Kidney epithelial cell (primary cell): ENCODE measurements at places on chromosomes 11 and 22. TPM values are rescaled to one million over a fixed set of nuclear protein-coding genes. Genes with fewer than 3 reads are reported as not detected.

Gene NUP160
- total RNA-seq = 20.4 and 24.5 TPM in 2 replicates

GRCh38 chr11:3245071-3245470, 12.9 kb upstream of the MRGPRE start:
- no peak for DNase-seq

DNA sequence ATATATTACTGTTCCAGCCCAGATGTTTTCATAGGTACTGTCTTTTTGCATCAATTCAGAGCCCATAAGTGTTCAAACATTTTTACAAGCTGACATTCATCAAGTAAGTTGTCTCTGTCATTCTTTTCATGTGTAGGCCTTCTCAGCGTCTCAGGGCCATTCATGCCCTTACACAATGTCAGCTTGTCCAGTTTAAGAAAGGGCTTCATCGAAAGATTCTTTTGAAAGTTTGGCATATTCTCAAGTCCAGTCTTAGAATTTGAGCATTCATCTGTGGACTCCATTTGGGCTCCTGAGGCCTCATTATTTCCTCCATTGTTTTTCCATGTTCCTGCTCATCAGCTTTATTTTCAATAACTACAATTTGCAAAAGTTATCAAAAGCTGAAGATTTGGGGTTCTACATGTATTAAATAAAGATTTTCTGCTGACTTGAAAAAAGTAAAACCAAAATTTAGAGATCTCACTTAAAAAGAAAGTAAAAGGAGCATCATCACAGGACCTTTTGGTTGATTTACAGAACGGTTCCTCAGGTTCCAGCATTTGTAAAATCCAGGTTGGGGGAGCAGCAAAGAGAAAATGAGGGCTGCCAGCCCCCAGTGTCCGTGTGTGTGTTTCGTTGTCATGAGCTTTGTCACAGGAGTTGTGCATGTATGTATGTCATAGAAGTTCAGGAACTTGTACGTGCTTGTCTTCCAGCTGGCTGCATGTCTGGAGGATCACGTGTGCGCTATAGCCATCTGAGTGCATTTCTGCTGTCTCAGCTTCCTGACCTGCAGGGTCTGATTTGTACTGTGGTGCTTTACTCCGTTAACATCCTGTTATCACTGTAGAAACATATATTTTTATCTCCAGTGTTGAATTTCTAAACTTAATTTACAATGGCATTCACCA, 15.6 kb downstream of the MOV10L1 start:
- DNase-seq = no peak

GRCh38 chr11:73028611-73029010, 113.5 kb downstream of the FCHSD2 start:
- DNase-seq = no peak

Gene ADAMTS8
- not detected in 2 replicates for total RNA-seq

GRCh38 chr11:5625281-5625680, 480 bp downstream of the TRIM34 start:
- DNase-seq = no peak

Gene RASSF10
- total RNA-seq = 3.5 and 3.9 TPM in 2 replicates

Gene RTN4R
- 18.2 and 22.9 TPM in 2 replicates for total RNA-seq

- DNase-seq = no peak
Measured at GRCh38 chr11:46370253-46370652, 11.2 kb upstream of the MDK start.

DNA sequence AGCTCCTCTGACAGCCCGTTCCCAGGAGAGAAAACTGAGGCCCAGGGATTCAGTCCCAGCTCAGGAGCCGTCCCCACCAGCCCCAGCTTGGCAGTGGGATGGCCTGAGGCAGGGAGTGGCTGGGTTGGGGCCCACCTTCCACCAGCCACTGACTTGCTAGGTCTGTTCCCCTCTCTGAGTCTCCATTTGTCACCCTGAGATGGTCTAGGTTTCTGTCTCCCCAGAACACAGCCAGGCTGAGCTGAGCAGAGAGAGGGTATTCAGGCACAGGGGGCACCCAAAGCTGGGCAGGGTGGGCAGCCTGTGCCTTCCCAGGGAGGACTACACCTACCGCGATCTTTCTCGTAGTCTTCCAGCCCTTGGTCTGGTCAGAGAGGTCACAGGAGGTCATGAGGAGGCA, 95.7 kb downstream of the PDE2A start:
- DNase-seq = no peak

GRCh38 chr11:118657238-118657637, 22.2 kb downstream of the TREH start:
- DNase-seq = no peak

DNA sequence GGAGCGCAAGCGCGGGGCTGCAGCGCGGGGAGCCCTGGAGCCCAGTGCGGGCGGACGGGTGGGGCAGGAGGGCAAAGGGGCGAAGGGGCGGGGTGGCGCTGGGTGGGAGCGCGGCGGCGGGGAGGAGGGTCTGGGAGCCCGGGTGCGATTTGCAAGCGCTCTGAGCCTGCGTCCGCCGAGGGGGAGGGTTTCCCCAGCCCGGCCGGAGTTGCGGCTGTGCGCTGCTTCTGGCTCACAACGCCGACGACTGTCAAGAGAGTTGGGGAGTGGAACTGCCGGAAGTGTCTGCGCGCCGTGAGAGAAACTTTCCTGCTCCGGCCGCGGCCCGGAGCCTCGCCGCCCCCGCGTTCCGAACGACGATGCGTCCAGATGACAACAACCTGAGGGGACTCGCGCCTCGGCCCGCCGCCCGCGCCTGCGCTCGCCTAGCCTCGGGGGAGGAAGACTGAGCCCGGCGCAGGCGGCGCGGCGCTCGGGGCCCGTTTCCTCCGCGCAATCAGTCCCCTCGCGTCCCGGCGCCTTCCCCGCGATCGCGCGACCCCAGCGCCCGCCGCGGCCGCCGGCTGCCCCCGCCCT, at the start of gene ARHGAP42:
TSS of gene ARHGAP42 (plus strand) at position 235 of the 576 bp plus-strand sequence. CDS start 391 bp downstream, outside the sequence.
- DNase-seq = no peak

- DNase-seq = no peak
Measured at GRCh38 chr11:44167046-44167445, 71.6 kb downstream of the EXT2 start.

- no peak for DNase-seq
Measured at GRCh38 chr11:3914805-3915204, 59.3 kb downstream of the STIM1 start.

DNA sequence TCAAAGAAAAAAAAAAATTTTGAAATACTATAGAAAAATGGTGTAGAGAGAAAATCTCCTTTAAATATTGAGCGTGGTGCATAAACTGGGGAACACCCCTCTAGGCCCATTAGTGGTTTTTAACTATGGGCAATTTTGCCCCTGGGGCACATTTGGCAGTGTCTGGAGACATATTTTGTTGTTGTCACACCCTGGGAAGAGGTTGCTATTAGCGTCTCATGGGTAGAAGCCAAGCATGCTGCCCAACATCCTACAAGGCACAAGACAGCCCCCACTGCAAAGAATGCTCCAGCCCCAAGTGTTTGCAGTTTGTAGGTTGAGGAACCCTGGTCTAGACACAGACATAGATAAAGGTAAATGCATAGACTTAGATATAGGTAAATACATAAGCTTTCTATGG, 92.6 kb downstream of the KIAA1671 start:
- no peak for DNase-seq

Gene PIH1D2
- total RNA-seq = 0.92 and 1.4 TPM in 2 replicates

DNA sequence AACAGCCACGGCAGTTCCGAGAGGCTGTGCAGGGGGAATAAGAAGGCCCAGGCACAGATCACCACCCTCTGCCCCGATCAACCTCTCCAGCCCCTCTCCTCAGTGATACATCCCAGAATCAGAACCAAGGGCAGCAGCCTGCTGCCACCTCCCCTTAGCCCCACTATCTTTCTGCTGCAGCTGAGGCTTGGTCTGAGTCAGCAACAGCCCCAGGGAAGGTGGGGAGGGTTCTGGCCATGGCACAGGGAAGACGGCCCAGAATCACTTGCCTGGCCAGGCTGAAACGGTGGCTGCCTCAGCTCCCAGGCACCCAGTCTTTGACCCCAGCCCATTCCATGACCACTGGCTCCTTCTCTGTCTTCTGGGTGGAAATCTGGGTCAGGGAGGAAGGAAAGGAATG, 2.3 kb downstream of the CHID1 start:
- DNase-seq = no peak

DNA sequence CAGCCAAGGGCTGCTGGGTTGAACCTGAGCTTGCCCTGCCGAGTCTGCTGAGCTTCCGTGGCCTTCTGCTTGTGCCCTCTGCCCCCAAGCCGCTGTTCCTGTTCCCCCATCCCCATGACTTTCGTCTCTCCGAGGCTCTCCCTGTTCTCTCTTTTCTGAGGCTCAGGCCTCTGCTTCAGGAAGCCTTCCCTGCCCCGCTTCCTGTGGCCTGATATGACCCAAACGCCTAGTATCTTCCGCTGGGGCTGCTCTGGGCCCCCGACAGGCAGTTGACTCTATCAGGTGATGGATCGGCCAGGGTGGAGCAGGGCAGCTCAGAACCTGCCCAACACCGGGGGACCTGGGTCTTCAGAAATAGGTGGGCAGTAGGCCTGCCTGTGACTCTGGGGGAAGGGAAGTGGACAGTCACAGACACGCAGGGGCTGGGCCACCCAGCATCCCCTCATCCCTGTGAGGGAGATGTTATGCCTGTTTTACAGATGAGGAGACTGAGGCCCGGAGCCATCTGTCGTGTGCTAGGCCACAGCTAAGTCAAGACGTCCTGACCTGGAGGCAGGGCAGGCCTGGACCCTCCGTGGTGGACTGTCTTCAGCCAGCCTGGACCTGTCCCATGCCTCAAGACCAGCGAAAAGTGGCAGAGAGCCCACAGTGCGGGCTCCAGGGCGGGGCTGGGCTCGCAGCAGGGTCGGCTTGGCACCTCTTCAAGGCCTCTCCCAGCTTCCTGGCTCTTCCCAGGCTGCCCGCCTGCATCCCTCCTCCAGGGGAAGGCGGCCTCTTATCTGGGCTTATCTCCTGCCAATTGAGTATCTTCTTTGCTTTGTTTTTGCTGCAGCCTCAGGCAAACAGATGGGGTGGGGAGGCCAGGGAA, 16.2 kb downstream of the BAD start:
- no peak for DNase-seq

Gene C11orf91
- not detected in 2 replicates for total RNA-seq

DNA sequence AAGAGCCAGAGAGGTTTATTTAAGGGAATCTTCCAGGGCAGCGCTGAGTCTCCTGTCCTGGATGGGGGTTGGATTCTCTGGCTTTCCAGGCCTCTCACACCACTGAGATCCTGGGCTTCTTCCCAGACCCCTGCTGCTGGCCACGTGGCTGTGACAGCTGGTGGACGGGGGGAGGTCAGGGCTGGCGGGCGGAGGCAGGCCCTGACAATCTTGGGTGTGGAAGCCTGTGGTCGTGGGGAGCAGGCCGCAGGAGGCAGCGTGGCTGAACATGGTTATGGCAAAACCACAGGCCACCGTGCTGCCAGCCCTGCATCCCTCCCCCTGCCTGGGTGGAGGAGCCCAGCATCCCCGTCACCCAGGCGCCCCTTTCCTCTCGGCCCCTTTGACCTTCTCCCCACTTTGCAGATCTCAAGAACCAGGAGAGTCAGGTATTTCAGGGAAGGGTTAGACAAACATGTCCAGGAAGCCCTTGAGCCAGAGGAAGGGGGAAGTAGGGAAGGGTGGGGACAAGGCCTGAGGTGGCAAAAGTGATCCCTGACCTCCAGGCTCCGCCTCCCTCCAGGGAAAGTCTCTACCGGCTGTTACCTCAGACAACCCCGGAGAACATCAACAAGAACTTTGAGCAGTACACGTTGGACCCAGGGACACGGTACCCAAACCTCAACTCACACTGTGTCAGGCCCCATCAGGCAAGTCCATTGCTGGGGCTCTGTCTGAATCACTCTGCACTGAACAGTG, 111.8 kb downstream of the MICAL2 start:
- DNase-seq = no peak

DNA sequence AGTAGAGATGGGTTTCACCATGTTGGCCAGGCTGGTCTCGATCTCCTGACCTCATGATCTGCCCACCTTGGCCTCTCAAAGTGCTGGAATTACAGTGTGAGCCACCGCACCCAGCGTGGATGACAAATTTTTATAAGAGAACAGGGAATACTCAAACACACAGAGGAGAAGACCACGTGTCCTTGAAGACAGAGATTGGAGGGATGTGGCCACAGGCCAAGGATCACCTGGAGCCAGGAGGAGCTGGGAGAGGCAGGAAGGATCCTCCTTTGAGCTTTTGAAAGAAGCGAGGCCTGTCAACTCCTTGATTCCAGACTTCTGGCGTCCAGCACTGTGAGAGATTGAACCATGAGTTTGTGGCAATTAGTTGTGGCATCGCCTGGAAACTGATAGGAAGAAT, 1049.5 kb downstream of the TBC1D22A start:
- DNase-seq = no peak

Gene RAB3IL1
- total RNA-seq = 5.2 and 9.9 TPM in 2 replicates

Gene SERPIND1
- total RNA-seq = not detected in 2 replicates

DNA sequence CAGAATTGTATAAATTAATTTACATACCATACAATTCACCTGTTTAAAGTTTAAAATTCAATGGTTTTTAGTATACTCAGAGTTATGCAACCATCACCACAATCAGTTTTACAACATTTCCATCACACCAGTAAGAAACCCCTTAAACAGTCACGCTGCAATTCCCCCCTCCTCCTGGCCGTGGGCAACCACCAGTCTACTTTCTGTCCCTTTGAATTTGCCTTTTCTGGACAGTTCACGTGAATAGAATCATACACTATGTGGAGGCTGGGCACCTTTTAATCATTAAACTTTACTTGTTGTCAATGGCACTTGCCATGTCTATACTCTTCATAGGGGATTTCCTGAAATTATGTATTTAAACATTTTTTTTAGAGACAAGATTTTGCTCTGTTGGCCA, 20.1 kb upstream of the SWAP70 start:
- no peak for DNase-seq

Gene SHISAL1
- 0.71 and 1.4 TPM in 2 replicates for total RNA-seq

Gene OR4D5
- total RNA-seq = not detected in 2 replicates

DNA sequence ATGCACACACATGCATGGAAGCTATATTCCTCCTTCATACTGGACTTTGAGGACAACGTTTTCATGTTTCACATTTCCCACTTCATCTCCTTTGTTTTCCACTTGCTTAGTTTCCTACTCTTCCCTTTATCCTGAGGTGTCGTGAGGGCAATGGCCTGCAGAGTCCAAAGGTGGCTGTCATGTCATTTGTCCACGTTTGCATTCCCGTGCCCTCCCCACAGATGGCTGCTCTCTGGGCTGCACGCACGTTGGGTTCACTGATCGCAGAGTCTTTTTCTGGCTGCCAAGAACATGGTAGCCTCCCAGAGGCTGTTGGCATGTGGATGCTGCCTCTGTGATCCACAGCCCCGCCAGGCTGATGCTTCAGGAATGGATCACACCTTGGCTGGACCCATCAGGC, 256.0 kb downstream of the ST3GAL4 start:
- DNase-seq = no peak

Gene MS4A1
- total RNA-seq = not detected in 2 replicates

Gene CSF2RB
- total RNA-seq = 0.14 and 1.1 TPM in 2 replicates

DNA sequence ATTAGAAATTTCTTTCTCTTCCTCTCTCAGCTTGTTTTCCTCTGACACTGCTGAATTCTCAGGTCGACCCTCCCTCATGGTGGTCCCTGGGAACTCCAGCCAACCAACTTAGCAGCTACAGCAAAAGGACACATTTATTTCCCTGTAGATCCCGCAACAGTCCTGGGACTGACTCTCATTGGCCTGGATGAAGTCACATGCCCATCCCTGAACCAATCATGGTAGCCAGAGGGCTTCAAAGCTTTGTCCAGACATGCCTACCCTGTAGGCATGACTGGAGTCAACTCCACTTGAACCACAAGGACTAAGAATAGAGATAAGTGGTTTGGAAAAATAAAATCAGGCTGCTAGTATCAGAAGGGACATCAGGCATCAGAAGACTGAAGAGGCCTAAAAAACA, 84.6 kb upstream of the LRRC55 start:
- no peak for DNase-seq

GRCh38 chr11:119599864-119600541, 129.0 kb downstream of the NECTIN1 start:
- no peak for DNase-seq
